ENCODE measurements at places on chromosomes 1 and 21.

DNA sequence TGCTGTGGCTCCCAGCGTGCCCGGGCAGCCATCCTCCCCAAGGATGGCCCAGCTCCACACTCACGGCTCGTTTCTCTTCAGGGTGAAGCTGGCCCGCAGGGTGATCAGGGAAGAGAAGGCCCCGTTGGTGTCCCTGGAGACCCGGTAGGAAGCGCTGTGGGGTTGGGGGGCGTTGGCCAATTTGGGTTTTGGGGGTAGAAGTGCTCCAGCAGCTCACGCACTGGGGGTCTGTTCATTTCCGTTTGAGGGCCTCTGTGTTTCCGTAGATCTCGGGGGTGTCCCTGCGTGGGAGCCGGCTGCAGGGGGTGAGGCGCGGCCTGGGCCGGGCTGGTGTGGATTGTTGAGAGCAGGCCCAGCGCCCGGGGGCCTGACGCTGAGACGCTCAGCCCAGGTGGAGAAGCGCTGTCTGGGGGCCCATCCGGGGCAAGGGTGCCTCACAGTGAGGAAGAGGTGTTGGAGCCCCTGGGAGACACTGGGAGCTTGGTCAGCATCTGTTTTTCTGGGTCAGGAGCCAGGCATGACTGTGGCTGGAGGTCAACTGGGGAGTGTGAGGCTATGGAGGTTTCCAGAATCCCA, 12.6 kb downstream of the COL6A1 start:
- no peak for DNase-seq

- DNase-seq = no peak
Observed at GRCh38 chr1:26784023-26784871, 3.5 kb upstream of the PIGV start.

- DNase-seq = no peak
Observed at GRCh38 chr1:203158960-203159665, 16.5 kb downstream of the MYBPH start.

GRCh38 chr1:88104236-88104635, 579.8 kb upstream of the PKN2 start:
- DNase-seq = no peak

DNA sequence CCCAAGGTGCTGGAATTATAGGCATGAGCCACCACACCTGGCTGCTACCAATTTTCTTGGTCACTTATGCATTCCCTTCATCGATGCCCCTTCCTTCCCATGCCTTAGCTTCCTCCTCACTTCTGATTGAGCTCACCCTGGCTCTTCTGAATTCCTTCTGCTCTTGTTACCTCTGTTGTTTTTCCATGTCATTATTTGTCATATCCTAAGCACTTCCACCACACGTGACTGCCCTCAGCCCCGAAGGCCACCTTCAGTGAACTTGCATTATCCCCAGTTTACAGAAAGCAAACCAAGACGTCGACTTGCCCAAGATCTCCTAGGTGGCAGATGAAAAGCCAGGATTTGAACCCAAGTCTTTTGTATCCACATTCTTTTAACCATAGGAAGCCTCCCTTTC, 30.7 kb downstream of the CA6 start:
- DNase-seq = no peak

DNA sequence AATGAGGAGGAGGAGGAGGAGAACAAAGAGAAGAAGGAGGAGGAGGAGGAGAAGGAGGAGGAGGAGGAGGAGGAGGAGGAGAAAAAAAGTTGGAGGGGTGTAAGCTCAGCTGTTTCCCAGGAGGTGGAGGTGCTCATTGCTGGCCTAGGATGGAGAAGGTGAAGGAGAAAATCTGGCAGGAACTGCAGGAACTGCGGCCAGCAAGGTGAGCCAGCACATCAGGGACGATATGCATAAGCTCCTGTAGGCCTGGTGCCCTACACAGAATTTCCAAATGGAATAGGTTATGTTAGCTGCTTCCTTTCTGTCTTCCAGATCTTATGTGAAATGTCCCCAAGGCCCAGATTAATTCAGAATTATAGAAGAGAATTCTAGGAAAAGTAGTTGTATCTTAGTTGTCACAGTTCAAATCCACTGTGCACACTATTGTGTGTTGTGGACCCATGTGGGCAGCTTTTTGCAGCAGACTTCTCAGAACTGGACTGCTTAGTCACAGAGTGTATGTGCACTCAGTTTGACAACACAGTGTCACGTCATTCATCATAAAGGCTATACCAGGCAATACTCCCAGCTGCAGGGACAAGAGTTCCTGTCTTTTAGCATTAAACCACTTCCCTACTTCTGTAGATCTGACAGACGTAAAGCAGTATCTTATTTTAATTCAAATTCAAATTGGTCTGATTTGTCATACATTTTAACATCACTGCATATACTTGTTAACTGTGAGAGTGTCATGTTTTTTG, 303.7 kb downstream of the HLX start:
- DNase-seq = no peak

GRCh38 chr1:97608272-97608671, 312.6 kb downstream of the DPYD start:
- DNase-seq = no peak

- DNase-seq = no peak
Observed at GRCh38 chr1:170864876-170865538, 70.3 kb upstream of the MROH9 start.

DNA sequence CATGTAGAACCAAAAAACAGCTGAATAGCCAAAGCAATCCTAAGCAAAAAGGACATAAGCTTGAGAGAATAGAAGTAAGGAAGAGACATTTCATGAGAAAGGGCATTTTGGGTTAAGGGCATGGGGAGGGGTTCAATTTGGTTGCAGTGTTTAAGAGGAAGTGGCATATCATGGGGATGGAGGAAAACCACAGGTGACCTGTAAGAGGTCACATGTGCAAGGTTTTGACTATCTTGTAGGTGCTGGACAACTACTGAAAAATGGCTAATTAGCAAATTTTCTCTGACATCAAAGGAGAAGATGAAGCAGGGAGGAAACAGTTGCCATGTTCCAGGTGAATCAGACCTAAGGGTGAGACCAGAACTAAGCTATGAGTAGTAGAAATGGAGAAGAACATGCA, 31.3 kb upstream of the ROR1 start:
- no peak for DNase-seq

DNA sequence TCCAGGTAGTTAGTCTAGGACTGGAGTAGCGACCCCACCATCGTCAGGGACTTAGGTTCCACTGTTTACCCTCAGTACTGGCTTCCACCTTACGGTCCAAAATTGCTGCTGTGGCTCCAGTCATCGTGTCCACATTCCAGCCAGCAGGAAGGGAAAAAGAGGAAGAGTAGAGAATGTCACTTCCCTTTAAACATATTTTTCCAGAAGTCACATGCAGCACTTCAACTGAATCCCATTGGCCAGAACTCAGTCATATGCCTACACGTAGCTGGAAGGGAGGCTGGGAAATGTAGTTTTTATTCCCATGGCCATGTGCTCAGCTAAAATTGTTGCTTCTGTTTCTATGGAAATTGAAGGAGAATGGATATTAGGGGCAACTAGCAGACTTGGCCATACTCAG, 84.1 kb upstream of the SELENON start:
- DNase-seq = no peak

GRCh38 chr1:42957880-42958487, 684 bp downstream of the SLC2A1 start:
- peak; percentile 44 for DNase-seq

GRCh38 chr1:188669728-188670382, 1807.8 kb downstream of the BRINP3 start:
- DNase-seq = no peak

GRCh38 chr1:170114906-170115305, 30.9 kb upstream of the NTMT2 start:
- DNase-seq = no peak

DNA sequence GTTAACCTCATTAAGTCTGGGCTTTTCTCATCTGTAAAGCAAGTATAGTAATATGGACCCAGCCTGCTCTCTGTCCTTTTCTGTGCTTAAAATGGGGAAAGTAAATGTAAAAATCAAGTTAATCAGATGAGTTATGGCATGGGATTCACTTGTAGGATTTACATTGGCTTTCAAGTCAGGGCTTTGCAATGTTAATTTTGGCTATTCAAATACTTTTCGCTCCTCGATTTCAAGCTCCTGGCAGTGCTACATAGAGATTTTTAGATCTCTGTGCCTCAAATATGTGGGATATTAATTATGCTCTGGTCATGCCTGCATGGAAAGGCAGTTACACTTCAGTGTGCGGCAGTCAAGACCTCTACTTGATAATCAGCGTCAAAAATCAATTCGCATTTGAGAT, 709.8 kb downstream of the LTN1 start:
- DNase-seq = no peak

GRCh38 chr1:1023700-1024099, 3.8 kb downstream of the AGRN start:
- DNase-seq = no peak

GRCh38 chr1:242847390-242847993, 323.0 kb upstream of the PLD5 start:
- no peak for DNase-seq

GRCh38 chr1:184443624-184444023, 56.8 kb downstream of the C1orf21 start:
- DNase-seq = no peak

- DNase-seq = no peak
Observed at GRCh38 chr1:234977875-234978396, 150.7 kb downstream of the TOMM20 start.

DNA sequence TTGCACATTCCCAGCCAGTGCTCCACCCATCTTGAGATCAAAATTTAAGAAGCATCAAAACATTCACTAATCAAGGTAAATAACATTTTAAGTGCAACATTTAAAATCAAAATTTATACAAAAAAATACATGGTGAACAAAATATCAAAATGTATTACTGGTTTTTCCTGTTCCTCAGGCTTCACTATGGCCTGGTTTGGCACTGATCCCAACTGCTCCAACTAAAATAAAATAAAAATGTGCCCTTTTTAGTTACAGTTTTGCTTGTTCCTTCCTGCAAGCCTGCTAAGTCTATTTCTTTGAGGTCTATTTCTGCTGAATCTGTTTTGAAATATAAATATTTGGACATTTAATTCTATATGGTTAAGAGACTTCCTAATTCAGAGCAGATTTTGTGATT, 54.9 kb downstream of the ADAMTS1 start:
- DNase-seq = no peak

DNA sequence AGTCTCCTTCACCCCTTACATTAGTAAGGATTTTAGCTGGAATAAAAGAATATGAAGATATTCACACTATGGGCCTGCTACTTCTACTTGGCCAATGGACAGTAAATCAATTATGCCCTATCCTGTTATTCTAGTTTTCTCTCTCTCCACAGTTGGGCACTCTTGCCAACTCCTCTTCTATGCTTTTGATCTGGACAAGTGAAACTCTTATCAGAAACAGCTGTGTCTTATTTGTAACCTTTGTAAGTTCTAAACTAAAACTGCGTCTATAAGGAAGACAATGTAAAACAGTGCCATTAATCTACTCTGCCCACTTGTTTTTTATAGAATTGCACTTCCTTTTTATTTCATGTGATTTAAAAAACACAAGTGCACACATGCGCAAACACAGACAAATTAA, 244.0 kb upstream of the DMRTA2 start:
- no peak for DNase-seq

- no peak for DNase-seq
Observed at GRCh38 chr1:19467199-19468187, 17.8 kb downstream of the CAPZB start.

GRCh38 chr1:164704954-164705353, 146.0 kb downstream of the PBX1 start:
- no peak for DNase-seq

GRCh38 chr1:54936791-54937190, 43.6 kb upstream of the TMEM61 start:
- DNase-seq = no peak

- no peak for DNase-seq
Observed at GRCh38 chr1:87973896-87974295, 645.2 kb downstream of the LMO4 start.

DNA sequence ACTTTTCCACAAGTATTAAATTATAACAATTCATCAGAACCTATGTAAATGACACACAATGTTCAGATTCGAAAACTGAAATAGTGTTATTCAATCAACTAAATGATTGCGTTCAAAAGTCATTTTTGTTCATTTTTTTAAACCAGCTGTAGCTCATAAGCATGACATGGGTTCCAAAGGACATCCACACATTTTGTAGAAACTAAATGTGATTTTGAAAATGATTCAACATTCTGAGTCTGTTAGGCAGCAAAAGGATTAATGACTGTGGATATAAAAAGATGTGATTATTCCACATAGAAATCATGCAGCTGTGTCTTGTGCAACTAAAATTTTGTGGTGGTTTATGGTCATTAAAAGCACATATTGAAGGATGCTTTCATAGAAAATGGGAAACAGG, 204.5 kb downstream of the BRINP3 start:
- DNase-seq = no peak

DNA sequence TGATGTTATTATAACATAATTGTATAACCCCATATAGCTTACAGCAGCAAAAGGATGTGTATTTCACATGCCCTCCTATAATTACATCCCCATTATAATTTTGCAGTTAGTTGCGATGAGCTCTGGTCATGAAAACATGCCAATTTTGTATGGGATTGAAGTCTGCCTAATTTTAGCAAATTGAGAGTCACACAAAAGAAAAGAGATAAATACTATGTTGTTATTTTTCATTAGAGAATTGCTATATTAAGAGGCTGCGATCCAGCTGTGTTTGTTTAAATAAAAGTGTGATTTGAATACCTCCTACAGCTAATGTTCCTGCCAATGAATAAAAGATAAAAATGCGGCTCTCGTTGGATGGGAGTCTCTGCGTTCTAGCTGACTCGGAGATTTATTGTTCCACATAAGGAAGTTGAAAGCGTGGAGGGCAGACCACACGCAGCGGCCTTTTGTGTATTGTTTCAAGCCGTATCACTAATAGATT, 461.0 kb upstream of the NFIA start:
- no peak for DNase-seq

DNA sequence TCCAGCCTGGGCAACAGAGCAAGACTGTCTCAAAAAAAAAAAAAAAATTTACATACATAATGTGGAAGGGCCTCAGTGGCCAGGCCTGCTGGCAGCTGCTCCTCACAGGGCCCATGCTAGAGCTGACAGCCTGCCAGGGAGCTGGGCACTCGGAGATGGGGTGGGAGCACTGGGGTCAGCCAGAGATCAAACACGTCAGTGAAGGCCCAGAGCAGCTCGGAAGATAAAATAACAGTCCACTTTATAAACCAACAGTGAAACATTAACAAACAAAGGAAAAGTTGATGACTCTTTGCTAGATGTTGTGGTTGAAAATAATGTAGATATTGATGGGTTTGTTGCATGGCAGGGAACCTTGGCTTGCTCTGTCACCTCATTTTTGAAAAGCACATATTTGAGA, 42.7 kb downstream of the ATP5PF start:
- DNase-seq = no peak
